ENCODE measurements at places on chromosomes 3 and 15.

DNA sequence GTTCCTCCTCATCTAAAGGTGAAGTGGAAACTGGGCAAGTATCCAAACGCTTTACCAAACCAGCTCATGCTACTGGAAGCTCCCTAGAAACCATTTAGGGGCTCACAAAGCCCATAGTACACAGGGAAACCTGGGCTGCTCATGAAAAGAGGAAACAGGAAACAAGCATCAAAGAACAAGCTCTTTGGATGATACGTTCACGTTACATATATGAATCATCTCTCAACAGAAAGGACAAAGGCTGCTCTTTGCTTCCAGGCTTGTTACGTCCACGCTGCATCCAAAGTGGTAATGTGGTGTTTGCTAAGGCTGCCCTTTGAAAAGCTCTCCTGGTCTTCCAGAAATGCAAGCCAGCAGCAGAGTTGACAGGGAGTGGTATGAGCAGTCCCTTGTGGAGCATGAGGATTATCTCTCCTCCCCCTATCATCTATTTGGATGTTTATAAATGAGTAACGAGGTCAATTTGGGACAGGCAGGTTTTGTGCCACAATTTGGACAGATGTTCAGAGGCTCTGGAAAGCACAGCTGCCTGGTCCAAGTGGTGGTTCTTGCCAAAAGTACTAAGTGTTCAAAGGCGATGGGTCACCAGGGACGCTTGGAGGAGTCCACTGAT, 98.0 kb upstream of the RORA start:
- no peak for DNase-seq

GRCh38 chr3:23735062-23735461, 70.7 kb upstream of the UBE2E1 start:
- DNase-seq, result no peak

DNA sequence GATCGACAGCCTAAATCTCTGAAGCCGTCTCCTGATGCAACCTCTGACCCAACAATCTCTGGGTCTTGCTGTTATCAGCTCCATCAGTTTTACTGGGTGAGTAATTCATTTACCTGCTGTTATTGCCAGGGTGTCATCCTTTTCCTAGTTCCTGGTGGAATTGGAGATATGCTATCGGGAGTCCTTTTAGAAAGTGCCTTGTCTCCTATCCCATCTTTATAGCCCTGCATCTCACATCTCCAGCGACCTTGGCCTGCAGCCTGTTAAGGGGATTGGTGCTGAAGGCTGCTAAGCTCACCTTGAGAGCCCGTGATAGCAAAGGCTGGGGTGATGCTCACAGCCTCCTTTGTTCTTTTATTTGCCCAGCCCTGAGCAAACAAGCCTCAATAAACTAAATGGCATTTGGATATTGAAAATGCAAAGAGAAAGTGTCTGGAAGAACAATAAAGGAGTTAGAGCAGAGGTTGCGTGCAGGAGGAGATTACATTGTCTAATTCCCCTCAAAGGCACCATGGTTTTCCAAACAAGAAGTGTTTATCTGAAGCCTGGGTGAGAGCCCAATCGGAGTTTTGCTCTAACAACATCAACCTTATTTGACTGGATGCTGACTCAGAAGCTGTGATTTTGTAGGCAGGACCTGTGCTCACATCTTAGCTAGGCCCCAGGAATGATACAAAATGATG, 101.8 kb downstream of the RPLP1 start:
- no peak for DNase-seq

DNA sequence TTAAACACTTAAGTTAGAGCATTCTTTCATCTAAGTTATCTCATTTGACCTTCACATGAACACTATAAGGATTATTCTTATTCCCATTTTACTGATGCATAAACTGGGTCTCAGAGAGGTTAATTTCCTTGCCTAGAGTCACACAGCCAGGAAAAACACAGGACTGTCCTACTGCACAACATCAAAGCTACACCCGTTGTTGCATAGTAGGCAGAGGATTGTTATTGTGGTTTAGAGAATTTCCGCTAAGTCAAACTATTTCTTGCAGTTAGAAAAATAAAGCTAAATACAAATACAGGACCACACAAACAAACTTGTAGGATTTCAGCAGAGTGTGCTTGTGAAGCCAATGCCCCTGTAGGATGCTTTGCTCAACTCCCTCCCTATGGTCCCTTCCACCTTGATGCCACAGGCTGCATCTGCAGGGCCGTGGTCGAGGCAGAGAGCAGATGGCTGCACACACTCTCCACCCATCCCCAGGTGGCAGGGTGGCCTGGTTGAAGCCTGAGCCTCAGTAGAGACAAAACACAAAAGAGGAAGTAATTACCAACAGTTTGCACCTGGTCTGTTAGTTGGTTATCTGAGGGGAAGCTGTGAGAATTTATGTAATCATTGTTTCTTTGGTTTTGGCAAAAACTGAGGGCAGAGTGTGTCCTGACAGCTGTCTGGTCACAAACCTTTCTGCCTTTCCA, 41.1 kb upstream of the SKOR1 start:
- DNase-seq, result no peak

GRCh38 chr15:57458356-57458781, 82.1 kb downstream of the CGNL1 start:
- no peak for DNase-seq

GRCh38 chr3:43435706-43436105, 149.4 kb downstream of the SNRK start:
- DNase-seq, result no peak
